Liver (tissue), 10 donors: ENCODE measurements at places on chromosomes 16 and 17.

GRCh38 chr17:62821189-62822079, 13.3 kb upstream of the MARCHF10 start:
- no peak for DNase-seq

DNA sequence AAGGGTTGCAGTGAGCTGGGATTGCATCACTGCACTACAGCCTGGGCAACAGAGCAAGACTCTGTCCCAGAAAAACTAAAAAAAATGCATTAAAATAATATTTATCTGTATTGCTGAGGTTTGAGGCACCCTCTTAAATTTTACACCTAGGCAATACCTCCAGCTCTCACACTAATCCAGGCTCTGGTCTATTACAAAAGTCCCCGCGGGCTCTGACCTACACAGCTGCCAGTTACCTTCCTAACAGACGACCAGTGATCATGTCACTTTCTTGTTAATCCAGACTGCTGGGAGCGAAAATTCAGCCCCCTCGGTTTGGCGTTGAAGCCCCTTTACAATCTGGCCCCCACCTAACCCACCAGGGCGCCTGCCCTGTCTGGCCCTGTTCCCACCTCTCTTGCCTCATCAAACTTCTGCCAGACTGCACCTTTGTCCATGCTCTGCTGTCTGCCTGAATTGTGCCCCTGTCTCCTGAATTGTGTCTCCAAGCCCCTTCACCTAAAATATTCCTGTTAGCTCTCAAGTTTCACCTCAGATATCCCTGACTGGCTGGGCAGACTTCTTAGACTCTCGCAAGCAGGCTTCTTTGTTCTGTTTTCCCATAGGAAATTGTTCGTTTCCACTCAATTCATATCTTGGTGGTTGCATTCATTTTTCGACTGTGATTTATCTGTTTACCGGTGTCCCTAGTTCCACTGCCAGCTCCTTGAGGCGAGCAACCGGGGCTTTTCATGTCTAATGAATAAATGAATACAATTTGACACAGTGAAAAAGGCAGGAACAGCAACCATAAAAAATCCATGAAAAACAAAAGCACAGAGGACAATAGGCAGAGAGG, 65.9 kb downstream of the PITPNC1 start:
- DNase-seq = no peak

DNA sequence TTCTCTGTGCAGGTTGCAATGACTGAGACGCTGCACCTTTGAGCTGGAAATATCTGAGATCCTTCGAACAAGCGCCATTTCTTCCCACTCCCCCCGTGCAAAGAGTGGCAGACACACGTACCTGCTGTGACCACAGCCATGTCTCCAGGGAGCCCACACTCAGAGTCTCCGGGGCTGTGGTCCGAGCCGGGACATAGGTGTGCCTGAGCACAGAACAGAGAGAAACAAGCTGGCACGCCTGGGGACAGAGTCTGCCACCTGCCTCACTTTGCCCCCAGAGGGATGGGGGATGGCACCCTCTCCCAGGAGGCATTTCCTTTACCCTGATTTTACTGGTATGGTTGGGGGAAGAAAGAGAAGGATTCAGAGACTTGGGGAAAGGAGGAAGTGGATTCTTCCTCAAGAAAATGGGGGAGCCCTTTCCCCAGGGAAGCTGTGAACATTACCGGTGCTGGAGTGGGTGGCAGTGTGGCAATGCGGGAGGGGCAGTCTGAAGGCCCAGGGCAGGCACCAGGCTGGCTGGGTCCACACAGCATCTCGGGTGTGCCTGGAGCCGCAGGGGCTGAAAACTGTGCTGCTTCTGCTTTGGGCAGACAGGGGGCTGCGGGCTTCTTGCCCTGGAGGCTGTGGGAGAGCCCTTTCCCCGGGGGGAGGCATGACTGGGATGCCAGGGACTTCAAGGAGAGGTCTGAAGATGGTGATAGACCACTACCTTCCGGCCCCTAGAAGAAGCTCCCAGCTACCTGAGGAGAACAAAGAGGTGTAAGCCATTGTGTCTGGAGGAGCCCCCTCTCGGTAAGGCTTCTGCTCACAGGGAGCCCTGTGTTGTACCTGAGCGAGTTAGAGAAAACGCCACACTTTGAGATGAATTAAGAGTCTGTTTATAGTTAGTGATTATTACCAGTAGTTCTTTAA, 6.6 kb upstream of the PIK3R6 start:
- DNase-seq = no peak

DNA sequence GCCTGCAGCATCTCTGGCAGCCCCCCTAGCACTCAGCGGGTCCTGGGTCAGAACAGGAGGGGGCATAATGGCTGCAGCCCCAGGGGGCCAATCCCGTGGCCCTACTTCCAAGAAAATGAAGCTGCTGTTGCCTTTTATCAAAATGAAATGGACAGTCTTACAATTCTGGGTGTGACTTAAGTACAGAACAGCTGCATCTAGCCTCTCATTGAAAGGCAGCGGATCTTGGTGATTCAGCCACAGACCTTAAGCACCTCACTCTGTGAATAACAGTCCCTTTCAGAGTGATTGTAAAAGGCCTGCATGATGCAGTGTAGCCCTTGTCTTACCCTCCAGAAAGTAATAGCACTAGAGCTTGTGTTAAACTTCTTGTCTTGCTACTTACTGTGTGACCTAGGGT, 11.5 kb upstream of the UMOD start:
- DNase-seq = no peak

DNA sequence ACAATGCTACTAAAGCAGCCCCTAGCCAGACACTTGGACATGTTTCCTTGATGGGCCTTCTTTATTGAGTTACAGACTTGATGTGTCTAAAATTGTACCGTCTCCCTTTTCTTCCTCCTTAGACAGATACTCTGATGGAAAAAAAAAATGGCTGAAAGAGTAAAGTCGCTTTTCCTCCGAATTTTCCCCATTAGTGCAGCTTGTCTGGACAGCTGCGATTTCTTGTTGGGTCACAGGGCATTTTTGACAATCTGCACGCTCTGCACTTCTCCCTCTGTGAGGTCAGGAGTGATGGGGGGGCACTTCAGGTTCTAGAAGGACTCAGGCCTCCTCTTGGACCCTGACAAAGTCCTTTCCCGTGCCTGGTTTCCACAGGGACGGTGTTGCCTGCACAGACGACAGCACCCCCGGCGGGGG, 968 bp upstream of the PRKAR1A start:
- no peak for DNase-seq

DNA sequence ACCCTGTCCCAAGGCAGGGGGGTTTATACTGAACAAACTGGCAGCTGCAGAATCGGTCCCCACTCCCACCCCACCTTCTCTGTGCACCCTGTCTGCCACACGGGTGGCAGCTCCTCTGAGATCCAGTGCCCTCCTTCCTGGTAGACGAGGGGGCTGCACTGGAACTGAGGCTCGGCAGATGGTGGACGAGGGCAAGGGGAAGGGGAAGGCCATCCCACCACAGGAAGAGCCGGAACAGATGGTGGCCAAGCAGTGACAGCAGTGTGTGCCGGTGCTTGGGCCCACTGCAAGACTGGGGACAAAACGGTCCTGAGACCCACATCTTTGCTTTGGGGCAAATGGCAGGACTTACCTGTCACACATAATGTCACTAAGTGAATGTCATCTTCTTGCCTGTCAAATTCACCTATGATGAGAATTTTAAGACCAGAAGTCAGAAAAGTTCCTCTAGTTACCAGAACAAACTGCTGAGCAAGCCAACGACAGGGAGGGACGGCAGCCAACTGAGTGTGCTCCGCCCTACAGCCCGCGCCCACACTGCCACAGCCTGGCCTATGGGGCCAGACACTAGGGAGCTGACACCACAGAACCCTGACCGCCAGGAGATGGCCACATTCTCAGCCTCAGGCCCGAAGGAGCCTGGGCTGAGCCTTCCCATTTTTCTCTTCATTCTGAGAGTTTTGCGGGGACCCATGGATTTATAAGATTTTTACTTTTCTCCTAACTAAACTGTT, 14.4 kb downstream of the NTAN1 start:
- DNase-seq = peak; percentile 77

DNA sequence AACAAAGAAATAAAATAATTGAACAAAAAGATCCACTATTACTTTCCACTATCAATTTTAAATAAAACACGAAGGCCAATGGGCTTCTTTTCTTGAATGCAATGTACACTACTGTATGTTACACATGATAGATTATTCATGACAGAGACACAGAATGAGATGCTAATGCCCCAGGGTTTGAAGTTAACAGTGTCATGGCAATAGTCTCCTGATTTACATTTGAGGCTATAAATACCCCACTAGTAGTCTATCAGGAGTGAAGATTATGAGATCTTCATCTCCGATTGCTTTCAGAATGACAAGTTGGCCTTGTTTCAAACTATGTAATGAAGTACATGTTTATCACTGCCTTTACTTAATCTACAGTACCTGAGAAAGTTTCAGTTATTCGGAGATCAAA, 84.4 kb downstream of the RPGRIP1L start:
- no peak for DNase-seq

DNA sequence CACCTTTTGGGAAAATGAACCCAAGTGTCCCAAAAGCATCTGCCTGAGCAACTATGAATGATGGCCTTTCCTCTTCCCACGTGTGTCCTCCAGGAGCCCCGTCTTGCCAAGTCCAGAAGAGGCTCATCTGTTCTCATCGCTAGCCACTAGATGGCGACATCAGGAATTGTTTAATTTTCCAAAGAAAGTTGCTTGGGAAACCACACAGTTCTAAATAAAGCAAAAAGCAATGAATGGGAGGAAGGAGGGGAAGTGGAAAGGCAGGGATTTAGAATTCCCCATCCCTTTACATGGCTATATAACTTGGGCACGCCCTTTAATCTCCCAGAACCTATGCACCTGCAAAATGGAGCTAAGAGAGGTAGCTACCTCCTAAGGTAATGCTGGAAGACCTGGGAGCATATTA, 9.0 kb upstream of the CDH5 start:
- no peak for DNase-seq

- no peak for DNase-seq
Observed at GRCh38 chr17:79845601-79845949, 6.3 kb upstream of the CBX4 start.

DNA sequence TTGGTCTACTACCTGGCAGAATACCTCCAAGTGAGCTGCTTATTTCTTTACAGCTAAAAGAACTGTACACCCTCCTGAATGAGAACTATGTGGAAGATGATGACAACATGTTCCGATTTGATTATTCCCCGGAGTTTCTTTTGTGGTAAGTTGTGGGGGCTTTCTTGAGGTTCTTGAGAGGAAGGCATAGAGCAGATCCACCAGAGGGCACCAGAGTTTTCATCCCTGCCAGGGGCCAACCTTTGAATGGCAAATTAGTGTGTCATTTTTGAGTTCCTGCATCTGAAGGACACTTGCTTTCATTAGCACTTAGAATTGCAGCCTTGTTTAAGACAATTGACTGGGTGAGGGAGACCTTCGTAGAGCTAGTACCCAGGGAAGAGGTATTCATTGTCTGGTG, 35.0 kb downstream of the NMT1 start:
- DNase-seq = no peak

GRCh38 chr17:7834957-7835813, 1.2 kb downstream of the KDM6B start:
- DNase-seq = peak; percentile 92

DNA sequence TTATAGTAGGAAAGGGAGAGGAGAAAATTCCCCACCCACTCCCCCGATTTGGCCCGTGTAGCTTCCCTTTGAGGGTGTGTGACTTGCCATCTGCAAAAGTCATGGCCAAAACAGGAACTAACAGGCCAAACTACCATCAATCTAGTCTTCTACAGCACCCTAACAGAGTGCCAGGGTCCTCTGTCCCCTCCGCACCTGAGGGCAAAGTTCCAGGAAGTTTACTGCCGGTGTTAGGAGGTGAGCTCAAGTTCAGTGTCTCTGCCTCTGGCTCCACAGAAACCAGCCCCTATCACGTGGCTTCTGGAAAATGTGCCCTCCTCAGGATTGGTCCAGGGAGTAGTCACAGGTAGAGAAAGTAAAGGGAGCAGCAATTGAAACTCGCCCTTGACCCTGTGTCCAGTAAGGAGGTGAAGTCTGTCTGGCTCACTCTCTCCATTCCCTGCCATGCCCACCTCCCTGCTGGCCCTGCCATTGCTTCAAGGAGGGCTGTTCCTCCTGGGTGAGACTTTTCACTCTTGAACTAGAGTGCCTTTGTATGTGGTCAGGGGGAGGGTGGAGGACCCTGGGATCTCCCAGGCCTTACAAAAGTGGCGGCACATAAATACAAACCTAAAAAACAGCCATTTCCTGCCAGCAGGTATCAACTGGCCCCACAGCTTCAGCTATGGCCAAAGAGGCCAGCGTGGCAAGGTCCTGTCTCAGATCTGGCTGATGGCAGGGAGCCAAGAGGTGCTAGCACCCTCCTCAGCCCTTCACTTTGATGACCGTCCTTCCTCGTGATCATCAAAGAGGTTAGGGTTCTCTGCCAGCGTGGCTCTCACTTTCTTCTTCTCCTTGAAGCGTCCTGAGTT, 5.3 kb downstream of the PRR15L start:
- DNase-seq = peak; percentile 55

GRCh38 chr17:20184181-20184580, 175.0 kb downstream of the SPECC1 start:
- no peak for DNase-seq

- no peak for DNase-seq
Observed at GRCh38 chr17:4617090-4617489, 24.4 kb downstream of the ALOX15 start.

- no peak for DNase-seq
Observed at GRCh38 chr16:84712138-84712671, 12.4 kb downstream of the USP10 start.

DNA sequence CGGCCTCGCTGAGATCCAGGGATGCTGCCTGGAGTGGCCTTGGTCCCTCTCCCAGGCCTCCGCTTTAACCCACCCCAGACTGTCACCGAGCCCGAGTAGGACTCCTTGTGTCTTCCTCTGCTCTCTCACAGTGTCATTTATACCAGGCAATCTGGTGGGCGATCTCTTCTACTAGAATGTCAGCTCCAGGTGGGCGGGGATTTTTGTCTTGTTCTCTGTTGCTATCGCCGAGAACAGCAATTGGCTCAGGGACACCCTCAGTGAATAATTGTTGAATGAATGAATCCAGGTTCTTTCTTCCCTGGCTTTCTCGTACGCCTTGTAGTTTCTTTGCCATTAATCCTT, 591 bp downstream of the DHX38 start:
- DNase-seq = no peak

DNA sequence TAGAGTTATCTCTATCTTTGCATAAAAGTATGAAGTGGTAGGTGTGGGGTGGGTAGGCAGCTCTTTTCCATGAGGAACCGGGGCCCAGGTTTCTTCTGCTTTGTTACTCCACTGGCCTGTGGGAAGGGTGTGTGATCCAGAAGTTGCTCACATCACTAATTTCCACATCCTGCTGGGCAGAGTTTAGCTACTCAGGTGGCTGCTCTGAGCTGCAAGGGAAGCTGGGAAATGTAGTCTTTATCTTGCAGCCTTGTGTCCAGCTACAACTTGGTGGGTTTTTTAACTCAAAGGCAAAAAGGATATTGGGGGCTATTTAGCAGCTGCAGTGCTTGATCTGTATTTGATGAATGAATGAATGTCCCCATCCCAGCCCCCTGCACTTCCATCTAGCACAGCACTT, 335.3 kb downstream of the SNX29 start:
- DNase-seq = no peak

DNA sequence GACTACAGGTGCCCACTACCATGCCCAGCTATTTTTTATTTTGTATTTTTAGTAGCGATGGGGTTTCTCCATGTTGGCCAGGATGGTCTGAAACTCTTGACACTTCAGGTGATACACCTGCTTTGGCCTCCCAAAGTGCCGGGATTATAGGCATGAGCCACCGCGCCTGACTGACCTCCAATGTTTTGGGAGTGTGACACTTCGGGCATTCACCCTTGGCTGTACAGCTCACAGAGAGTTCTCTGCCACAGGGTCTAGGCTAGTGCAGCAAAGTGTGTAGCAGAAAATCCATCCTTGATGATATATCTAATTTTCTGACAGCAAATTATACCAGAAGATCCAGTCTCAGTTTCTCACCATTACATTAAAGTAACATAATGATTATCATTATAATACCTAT, 14.1 kb downstream of the FAM20A start:
- no peak for DNase-seq
